Hepatocyte (in vitro differentiated cells): ENCODE measurements at places on chromosomes 12 and 14. TPM values are rescaled to one million over a fixed set of nuclear protein-coding genes. Genes with fewer than 3 reads are reported as not detected.

DNA sequence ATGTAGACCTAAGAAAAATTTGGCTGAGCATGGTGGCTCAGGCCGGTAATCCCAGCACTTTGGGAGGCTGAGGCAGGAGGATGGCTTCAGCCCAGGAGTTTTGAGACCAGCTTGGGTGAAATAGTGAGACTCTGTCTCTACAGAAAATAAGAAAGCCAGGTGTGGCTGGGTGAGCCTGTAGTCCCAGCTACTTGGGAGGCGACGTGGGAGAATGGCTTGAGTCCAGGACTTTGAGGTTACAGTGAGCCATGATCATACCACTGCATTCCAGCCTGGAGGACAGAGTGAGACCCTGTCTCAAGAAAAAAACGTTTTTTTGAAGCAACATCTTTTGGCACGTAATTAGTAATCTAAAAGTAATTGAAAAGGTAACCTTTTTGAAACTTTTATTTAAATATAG, 70.9 kb downstream of the FERMT2 start:
- no peak for DNase-seq

Gene OR10P1
- not detected in 2 replicates for total RNA-seq

DNA sequence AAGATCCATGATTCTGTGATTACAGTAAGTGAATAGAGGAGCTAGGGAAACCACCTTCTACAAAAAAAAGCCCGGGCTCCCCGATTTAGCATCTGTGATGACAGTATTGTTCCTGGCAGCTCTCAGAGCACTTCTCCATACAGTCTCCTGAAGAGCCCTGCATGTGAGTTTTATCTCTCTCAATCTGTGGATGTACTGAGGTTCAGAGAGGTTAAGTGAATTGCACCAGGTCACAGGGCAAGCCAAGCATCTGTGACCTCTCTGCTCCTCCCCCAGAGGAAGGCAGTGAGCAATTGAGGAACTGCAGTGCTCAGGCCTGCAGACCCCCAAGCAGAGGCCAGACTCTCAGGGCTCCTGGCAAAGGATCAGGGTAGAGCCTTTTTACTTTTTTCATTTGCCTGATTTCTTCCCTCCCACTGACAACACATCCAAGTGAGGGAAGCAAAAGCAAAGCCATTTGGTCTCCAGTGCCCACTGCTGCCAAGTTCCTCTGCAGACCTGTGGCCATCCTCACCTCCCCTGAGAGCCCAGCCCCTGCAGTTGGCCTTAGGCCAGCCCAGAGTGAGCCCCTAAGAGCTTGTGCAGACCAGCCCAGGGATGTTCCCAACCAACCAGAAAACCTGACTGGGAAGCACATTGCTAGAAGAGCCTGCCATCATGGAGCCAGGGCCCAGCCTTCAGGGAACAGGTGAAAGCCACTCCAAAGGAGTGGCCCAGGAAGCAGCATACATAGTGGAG, 47.6 kb upstream of the PNMA1 start:
- DNase-seq, result no peak

Gene FOXG1
- total RNA-seq, result not detected in 2 replicates

Gene RNFT2
- 2.6 and 2.9 TPM in 2 replicates for total RNA-seq

GRCh38 chr14:20998139-20998538, 954 bp upstream of the SLC39A2 start:
- no peak for DNase-seq

GRCh38 chr12:108648371-108648770, 14.7 kb upstream of the SELPLG start:
- no peak for DNase-seq

GRCh38 chr12:49388682-49389386, 21.6 kb downstream of the SPATS2 start:
- peak; percentile 14 for DNase-seq

DNA sequence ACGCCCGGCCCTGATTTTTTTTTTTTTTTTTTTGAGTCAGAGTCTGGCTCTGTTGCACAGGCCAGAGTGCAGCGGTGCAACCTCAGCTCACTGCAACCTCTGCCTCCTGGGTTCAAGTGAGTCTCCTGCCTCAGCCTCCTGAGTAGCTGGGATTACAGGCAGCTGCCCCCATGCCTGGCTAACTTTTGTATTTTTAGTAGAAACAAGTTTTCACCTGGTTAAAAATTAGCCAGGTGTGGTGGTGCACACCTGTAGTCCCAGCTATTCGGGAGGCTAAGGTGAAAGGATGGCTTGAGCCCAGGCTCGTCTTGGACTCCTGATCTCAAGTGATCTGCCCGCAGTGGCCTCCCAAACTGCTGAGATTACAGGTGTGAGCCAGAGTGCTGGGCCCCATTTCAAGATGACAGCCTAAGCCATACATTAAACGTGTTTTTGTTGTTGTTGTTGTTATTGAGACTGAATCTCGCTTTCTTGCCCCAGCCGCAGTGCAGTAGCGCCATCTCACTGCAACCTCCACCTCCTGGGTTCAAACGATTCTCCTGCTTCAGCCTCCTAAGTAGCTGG, 42.7 kb upstream of the EAPP start:
- no peak for DNase-seq

DNA sequence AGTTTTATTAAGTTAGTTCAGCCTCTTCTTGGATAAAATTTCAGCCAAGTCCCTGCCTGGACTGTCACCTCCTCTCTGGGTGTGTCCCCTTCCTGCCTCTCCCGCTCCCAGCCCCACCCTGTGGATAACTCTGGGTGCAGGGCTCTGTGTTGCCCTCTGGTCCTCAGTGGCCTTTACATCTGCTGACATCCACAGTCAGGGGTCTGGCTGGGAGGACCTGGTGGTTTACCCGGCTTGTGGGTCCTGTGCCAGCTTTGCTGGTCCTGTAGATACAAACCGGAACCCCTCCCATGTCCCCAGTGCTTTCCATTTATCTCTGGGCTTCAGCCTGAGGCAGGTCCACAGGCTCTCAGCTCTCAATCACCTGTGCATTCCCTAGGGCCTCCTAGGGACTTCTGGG, 28.9 kb upstream of the PLEKHG3 start:
- no peak for DNase-seq

DNA sequence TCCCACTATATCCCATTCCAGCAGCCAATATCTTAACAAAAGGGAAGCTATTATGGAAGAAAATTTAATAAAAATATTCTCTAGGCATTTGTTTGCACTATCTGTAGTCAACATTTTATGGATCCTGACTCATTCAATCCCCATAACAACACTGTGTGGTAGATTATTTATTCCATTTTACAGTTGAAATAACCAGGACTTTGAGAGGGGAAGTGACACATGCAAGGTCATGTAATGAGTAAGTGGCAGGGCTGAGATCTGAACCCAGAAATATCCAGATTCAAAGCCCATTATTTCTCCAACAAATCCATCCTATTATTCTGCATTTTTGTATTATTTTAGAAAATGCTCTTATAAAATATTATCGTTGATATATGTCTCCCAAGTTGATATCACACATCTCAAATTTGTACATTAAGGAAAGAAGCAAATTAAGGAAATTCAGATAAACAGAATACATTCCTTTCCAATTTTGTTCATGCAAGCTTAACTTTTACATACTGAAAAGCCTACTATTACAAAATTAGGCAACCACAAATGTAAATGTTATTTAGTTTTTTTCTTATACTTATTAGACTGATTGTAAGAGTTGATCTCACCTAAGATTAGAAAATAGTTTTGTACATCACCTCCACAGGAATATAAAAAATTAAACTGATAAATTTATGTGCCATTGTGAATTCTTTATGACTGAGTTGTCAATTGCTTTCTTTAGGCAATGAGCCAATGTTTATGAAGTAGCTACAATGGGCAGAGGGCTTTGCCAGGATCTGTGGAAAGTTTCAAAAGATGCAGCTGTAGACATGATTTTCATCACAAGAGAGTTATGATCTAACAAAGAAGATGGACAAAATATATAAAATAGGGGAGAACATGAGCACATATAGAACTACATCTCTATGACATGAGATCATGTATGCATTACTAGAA, 55.1 kb upstream of the E2F7 start:
- no peak for DNase-seq

DNA sequence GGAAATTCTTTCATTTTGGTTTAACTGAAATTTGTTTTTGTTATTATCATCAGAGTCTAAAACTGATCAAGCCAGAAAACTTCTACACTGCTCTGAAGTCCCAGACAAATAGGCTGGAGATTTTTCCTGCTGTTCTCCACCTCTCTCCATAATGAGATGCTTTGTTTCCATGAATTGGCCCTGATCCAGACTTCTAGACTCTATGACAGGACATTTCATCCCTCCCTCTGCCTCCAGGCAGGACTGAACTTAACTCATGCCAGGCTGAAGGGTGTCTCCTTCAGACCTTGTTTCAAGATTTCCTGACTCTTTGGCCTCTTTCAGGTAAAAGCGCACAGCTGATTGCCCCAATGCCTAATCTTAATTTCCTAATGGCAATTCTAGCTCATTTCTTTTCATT, 69.1 kb upstream of the HOXC13 start:
- DNase-seq, result no peak

GRCh38 chr12:49609875-49610154, 4.4 kb upstream of the FAM186B start:
- DNase-seq, result no peak

- DNase-seq, result peak; percentile 91
Measured at GRCh38 chr14:101731187-101732080, 30.1 kb upstream of the PPP2R5C start.

Gene TCL1B
- total RNA-seq, result 0.50 TPM in 1 of 2 replicates, not detected in the other

DNA sequence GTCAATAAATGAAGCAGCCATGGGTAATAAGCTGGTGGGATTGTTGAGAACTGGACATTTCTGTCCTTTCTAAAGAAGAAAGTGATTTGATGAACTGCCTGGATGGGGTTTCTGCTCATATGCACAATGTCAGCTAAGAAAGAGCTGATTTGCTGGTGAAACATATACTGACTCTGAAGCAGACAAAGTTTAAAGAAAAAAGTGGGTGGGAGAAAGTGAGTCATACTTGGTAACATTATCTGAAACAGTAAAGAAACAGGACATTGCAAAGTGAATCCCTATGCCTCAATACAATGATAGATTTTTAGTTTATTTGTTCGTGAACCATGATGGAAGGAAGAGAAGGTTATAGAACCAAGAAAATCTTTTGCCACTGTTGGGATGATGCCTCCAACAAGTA, 95.6 kb upstream of the DNM1L start:
- DNase-seq, result peak; percentile 11

DNA sequence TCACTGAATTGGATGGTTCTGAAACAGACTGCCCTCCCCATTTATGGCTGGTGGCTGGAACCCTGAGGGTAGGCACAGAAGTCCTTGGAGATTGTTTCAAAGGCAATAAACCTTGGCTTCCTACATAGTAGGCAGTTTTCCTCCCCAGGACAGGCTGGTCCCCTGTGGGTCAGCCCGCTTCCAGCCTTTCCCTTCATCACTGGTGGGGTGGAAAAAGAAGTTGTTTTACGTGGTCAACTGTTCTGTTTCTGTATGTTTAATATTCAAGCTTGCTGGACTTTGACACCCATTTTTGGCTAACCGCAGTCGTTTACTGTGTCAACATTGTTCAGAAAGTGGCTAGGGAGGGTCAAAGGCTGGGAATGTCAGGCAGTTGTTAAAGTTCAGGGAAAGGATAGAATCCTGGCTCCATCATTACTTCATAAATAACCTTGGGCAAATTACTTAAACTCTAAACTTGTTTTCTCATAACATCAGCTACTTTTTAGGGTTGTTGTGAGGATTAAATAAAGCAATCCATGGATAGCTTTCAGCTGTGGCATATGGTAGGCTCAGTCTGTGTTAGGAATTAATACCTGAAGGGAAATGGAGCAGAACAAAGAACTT, 2.4 kb downstream of the KLHDC2 start:
- DNase-seq, result peak; percentile 71

DNA sequence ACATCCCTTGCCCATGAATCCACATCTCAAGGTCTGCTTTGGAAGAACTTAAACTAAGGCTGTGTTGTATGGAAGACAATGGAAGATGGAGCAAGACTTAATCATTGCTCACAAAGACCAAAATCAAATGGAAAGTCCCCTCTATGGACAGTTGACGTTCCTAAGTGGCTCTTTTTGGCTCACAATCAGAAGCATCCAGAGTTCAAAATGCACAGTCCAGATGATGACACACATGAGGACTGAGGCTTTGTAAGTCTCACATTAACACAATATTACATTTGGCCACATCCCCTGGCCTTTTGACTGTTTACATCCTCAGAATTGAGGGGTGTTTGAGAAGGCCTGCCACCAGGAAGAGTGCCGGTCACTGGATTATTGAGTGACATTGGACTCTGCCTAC, 122.3 kb upstream of the CPM start:
- no peak for DNase-seq

- DNase-seq, result no peak
Measured at GRCh38 chr14:57736391-57736790, 129.5 kb downstream of the SLC35F4 start.

Gene NKX2-8
- total RNA-seq, result not detected in 2 replicates

Gene ANKRD33
- total RNA-seq, result not detected in 2 replicates

- peak; percentile 79 for DNase-seq
Measured at GRCh38 chr14:29926701-29927375, 809 bp downstream of the PRKD1 start.

Gene CACNA1C
- total RNA-seq, result 3.8 and 4.0 TPM in 2 replicates

- no peak for DNase-seq
Measured at GRCh38 chr14:104751539-104752422, 1.2 kb upstream of the SIVA1 start.

GRCh38 chr12:110353211-110353965, 50.1 kb downstream of the ANAPC7 start:
- no peak for DNase-seq

GRCh38 chr14:77023001-77023996, 5.2 kb downstream of the IRF2BPL start:
- peak; percentile 85 for DNase-seq

Gene SYNDIG1L
- not detected in 2 replicates for total RNA-seq

Gene IL26
- not detected in 2 replicates for total RNA-seq

Gene RASAL1
- total RNA-seq, result not detected in 2 replicates

DNA sequence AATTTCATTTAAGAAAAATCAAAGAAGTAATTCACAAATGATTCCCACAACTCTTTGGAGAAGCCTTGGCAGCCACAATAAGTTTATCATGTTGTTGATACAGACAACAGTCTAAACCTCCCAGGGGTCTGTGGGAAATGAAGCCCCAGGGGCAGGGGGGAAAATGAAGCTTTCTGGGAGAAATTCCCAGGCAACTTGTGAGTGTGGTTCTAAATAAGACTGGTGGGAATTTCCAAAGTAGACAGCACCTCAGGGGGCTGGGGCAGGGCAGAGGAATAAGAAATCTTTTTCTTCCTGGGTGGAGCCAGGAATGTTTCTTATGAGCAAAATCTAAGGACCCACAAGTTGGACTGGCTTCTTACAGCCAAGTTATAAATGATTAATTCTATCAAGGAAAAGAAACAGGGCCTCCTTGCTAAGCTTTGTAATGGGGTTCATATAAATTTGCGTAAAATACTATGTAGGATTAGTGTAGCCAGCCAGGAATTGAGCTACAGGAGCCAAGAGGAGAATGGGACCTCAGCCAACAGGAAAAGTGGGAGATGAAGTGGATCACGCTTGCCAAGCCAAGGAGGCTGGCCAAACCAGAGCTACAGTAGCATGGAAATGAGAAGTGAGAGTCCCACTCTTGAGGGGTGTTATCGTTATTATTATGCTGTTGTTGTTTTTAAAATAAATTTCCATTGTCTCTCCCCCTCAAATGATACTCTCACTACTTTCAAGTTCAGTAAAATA, 182.9 kb upstream of the FAR2 start:
- DNase-seq, result no peak
